ENCODE measurements at places on chromosomes 16 and 17. TPM values are rescaled to one million over a fixed set of nuclear protein-coding genes. Genes with fewer than 3 reads are reported as not detected.
A peak's percentile ranks its signal among the peaks of the same experiment; 100 is the strongest.

DNA sequence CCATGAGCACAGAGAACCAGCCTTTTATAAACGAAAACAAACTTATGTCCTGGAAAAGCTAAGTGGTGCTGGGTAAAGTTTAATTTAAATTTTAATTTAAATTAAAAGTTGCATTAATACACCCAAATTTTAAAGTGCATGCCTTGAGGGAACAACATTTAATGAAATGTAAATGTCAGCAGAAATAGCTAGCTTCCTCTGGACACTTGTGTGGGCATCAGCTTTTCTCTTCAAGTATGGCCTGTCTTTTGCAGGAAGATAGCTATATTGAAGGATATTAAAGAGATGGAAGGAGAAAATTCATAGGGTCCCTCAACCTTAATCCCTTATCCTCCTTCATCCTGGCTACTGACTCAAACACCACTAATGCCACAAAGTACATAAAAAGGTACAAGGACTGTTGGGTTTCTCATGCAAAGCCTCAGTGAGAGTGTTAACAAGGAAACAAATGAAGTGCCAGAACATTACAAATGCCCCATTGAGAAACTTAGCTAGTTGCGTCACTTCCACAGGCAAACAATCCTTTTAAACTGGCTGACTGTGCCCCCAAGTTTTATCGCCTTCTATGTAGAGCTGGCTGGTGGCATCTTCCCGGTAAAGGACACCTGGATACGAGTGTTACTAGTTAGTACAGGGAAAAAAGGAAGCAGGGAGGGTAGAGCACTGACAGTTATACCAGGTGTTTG is 14.1 kb downstream of the PHF12 start:
- no peak for DNase-seq
- H3K27me3 ChIP-seq = no peaks in the 10 kb centered on the region
- no peak overlapping the region for H3K4me3 ChIP-seq
- H3K27ac ChIP-seq = no peak overlapping the region

- no peak overlapping the region for H3K27ac ChIP-seq
- H3K4me1 ChIP-seq = no peaks in the 10 kb centered on the region
- no peaks in the 10 kb centered on the region for H3K27me3 ChIP-seq
- no peaks in the 10 kb centered on the region for H3K36me3 ChIP-seq
- H3K4me3 ChIP-seq = no peak overlapping the region
- no peak for DNase-seq
Measured at GRCh38 chr17:66493283-66494019, 191.0 kb downstream of the PRKCA start.

OR4D2 gene
- polyA plus RNA-seq = not detected

SYCE1L gene
- polyA plus RNA-seq = not detected

CTRB2 gene
- polyA plus RNA-seq = 0.51 TPM

DNA sequence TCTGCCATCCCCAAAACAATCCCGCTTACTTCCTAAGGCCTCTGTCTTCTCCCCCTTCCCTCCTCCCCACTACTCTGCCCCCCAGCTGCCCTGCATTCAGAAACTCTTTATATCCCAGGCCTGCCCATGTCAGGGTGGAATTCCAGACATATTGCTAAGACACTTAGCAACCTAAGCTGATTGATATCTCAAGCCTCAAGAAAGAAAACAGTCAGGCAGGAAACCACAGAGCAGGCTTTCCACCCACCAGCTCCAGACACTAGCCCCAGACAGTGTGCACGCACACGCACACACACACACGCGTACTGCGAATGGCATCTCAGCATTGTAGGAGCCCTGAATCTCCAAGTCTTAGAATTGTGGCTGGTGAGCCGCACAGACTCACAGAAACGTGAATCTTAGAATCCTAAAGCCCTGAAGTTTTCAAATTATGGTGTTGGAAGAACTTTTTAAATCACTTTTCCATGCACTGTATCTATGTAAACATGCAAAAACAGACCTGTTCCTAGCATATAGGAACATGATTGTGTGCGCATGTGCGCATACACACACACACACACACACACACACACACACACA is 8.8 kb upstream of the LPCAT2 start:
- H3K27ac ChIP-seq = peak overlapping the region; percentile 26
- peaks cover 70% of the 10 kb centered on the region for H3K36me3 ChIP-seq
- peaks cover 49% of the 10 kb centered on the region for H3K4me1 ChIP-seq
- no peaks in the 10 kb centered on the region for H3K27me3 ChIP-seq
- H3K4me3 ChIP-seq = no peak overlapping the region
- DNase-seq = no peak

DNA sequence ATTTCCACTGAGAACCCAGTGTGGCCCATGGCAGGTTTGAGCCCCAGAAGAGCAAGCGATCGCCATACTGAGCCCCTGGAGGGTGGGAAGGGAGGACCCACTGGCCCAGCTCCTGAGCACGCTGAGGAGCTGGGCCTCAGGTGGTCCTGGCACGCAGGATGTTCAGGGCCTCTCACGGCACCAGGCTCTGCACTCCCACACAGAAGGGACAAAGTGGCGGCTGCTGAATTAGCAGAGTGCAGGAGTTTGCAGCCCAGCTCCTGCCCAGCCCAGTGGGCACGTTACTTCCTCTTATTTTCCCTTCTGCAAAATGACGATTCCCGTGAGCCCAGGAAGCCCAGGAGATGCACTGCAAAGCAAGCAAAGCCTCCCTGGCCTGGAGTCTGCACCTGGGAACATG is 42.3 kb upstream of the MTSS2 start:
- no peak overlapping the region for H3K4me3 ChIP-seq
- H3K27me3 ChIP-seq = no peaks in the 10 kb centered on the region
- peaks cover 17% of the 10 kb centered on the region for H3K4me1 ChIP-seq

GRCh38 chr17:9817086-9817485 is 4.8 kb downstream of the GSG1L2 start:
- H3K4me1 ChIP-seq = no peaks in the 10 kb centered on the region
- H3K4me3 ChIP-seq = no peak overlapping the region
- H3K27me3 ChIP-seq = peaks cover 20% of the 10 kb centered on the region

DNA sequence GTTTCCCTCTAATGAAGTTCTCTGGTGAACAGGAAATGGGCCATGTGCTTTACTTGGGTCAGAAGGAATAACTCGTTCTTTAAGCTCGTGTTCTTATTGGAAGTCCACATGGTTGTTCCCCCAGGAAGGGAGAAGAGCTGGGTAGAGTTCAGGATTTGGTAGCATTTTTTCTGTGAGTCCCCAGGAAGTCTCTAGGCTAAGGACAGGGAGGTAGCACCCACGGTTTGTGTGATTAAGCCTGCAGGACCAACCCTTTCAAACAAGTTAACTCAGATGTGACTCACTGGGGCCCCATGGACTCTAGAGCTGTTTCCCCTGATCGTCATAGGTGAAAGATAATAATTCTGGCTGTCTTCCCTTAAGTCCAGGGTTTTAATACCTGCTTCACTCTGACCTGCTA is 16.4 kb downstream of the SAP30BP start:
- no peaks in the 10 kb centered on the region for H3K27me3 ChIP-seq
- H3K4me1 ChIP-seq = peaks cover 48% of the 10 kb centered on the region
- no peak overlapping the region for H3K4me3 ChIP-seq
- DNase-seq = no peak
- H3K36me3 ChIP-seq = peaks cover 24% of the 10 kb centered on the region

Data from heart left ventricle (tissue), 16 donors.